ENCODE measurements at places on chromosomes 5 and 9.

DNA sequence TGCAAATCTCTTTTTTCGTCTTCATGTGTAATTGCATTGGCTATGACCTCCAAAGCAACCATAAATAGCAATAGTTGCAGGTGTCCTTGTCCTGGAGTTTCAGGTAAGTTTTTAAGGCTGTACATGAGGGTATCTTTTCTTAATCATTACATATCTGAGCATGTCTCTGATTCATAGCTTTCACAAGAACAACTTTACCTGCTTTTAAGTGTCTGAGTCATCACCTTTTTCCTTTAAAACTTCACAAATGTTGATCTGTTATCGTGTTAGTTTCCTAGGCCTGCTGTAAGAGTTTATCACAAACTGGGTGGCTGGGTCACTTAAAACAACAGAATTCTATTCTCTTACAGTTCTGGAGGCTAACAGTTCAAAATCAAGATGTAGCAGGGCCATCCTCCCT, 13.8 kb downstream of the GARNL3 start:
- DNase-seq, result no peak

DNA sequence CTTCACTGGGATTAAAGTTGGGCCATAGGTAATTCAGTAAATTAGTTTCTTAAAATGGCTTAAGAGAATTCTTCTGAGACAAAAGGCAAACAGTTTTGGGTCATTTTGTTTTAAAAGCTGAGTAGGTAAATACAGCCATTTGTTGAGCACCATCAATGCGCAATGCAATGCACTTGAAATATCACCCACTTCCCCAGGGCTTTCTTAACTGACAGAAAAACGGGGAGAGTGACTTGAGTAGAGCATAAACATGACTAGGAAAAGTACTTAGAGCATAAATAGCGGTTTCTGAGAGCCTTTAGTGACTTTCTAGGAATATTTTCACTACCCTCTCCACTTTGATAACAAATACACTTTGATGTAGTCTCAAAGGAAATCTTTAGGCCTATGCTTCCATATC, 27.2 kb downstream of the MLANA start:
- DNase-seq, result no peak

GRCh38 chr5:1726469-1726865, 73.2 kb downstream of the MRPL36 start:
- no peak for DNase-seq

DNA sequence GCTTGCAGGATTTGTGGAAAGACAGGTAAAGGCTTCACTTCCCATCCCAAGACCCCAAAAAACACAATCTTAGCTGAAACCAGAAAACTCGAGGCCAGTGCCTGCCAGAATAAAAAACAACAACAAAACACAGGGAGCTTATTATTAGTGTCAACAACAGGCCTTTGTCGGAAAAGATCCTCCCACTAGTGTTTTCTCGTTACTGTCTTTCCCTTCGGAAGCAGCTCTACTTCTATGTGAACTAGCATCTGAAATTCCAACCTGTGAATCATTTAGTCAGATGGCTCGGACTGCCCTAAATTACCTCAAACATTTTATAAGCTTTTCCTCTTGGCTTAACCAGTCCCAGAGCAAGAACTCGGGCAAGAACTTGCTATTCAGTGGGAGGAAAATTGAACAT, 122.2 kb upstream of the GNA14 start:
- no peak for DNase-seq

GRCh38 chr5:158398360-158399201, 539.6 kb upstream of the CLINT1 start:
- DNase-seq, result no peak

DNA sequence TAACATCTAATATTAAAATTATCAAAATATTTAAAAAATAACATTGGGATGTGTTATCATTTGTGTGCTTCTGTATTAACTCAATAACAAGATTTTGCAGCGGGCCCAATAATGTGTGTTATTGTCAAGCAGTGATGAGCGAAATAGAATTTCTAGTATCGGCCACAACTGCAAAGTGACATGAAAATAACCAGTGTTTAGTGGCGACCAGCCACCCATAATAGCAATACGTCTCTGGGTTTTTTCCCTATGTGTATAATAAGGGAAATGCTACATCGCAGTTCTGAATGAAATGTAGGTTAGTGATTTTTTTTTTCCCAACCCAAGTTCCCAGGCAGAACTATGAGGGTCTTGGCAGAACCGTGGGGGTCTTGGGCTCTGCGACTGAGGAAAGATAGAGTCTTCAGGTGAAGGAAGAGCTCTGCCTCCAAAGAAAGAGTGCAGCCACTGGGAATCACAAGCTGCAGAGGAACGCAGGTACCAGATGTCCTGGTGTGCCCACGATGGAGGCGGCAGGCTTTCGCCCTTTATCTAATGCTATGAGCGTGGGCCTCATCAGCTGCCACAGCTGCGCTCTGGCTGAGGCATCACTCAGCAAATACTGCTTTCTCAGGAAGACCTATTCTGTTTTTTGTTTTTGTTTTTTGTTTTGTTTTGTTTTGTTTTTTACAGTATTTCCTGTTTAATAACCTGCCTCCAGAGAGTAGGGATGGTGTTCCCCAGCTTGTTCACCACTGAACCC, 235.0 kb downstream of the ROR2 start:
- DNase-seq, result no peak

DNA sequence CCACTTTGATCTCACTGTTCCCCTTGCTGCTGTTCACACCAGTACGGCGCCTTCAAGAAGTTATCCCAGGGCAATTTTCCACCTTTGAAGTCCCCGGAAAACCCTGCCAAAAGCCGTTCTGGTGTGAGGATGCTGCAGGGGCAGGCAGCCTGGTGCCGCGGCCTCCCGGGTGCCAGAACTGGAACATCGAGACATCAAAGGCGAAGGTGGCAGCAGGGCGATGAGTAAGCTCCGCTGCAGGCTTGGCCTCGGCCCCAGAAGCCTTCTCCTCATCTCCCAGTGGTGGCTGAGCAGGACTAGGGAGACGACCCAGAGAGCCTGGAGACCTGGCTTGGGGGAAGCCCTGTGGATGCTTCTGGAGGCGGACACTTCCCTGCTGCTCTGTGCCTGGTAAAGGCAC, 115.3 kb upstream of the MSX2 start:
- DNase-seq, result no peak

DNA sequence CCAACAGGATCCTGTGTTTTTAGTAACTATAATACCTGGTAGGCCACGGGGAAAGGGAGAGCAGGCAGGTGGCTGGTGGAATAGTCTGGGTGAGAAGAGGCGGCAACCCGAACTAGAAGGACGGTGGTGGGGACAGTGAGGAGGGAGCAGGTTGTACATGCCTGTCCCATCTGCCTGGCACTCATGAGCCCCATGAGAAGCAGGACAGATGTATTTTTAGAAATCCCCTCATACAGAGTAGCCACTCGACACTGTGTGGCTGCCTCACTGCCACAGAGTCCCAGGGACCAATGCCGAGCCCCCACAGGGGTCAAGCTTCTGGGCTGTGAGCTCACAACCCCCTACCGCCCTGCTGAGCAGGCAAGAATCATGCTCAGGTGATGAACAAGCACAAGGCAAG, 136.6 kb downstream of the SEC61B start:
- no peak for DNase-seq

DNA sequence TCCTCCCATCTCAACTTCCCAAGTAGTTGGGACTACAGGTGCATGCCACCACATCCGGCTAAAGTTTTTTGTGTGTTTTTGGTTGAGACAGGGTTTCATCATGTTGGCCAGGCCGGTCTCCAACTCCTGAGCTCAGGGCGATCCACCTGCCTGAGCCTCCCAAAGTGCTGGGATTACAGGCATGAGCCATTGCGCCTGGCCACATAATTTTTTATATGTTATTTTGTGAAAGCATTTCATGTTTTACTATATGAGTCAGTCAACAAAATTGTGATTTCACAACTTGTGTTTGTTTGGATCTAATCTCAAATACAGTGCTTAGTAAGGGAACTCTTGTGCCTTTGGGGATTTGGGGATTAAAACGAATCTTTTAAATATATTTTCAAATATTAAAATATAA, 20.0 kb upstream of the FAM120AOS start:
- no peak for DNase-seq

- no peak for DNase-seq
Measured at GRCh38 chr5:82586181-82586580, 308.0 kb upstream of the RPS23 start.

- DNase-seq, result no peak
Measured at GRCh38 chr5:59828623-59829022, 64.9 kb downstream of the PDE4D start.

- DNase-seq, result no peak
Measured at GRCh38 chr5:77128411-77129061, 41.5 kb upstream of the ZBED3 start.

DNA sequence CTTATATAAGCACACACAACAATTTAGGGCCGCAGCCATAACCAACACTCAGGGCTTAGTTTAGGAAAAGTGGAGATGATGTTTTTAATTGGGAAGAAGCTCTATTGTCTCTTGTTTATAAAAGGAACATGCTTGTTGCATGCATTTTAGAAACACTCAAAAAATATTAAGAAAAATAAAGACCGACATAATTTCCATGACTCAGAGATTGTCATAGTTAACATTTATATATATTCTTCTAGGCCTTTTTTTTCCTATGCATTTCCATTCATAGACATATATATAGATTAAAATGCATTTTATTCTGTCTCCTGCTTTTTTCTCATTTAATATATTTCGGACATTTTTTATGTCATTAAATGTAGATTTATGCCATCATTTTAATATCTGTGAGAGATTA, 13.6 kb upstream of the ARSI start:
- DNase-seq, result no peak

DNA sequence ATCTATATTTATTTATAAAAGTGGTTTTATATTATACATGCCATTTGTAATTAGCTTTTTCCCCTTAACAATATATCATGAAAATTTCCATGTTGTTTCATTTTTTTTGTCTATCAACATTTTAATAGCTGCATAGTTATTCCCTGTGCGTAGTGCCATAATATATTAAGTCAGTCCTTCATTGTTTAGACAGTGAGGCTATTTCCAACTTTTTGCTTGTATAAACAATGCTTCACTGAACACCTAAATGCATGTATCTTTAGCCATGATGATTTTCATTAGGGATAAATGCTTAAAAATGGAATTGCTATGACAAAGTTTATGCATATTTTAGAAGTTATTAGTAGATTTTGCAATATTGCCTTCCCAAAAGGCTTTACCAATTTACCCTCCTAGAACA, 80.7 kb upstream of the STC2 start:
- DNase-seq, result no peak

DNA sequence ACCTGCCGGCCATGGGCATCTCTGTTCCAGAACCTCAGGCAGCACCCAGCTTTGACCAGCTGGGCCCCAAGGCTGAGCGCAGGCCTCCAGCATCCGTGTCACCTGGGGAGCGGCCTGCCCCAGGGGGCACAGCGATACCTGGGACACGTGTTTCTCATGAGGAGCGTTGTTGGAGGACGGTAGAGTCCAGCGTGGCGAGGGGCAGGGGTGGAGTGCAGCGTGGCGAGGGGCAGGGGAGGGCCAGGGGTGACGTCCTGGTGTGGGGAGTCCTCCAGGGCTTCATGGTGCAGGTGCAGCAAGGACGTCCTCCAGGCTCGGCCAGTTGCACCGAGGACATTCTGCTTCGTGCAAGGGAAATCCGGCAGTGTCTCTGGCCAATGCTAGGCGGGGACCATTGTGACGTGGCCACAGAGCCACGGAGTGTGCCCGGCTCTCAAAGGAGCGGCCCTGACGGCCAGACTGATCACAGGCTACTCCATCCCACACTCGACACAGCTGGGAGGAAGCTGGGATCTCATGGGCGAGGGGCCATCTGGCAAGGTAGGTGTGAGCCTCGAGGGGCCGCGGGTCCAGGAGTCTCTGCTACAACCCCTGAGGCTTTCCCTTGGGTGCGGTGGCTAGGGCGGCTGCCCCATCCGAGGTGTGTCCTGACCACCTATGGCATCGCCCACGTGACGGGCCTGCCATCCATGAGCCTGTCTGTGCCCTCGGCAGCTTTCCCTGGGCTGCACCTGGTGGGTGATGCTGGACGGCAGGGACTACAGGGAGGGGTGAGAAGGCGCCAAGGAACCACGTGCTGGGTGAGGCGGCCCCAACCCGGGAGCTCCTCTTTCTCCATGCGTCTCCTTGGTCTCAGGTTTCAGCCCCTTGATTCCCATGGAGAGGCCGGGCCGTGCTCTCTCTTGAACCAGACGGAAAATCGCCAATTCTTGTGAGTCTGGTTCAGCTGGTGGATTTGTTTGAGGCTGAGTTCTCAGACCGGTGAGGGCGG, 33.8 kb downstream of the SLC9A3 start:
- DNase-seq, result no peak

All from caudate nucleus (tissue), 63 donors.